ENCODE measurements at places on chromosomes 3 and 15.

GRCh38 chr15:33059184-33059583 lies 135.3 kb downstream of the FMN1 start:
- DNase-seq, result no peak

- DNase-seq, result no peak
Measured at GRCh38 chr3:175274056-175274455, 414.9 kb downstream of the NAALADL2 start.

- no peak for DNase-seq
Measured at GRCh38 chr15:80450811-80451321, 46.7 kb downstream of the ARNT2 start.

DNA sequence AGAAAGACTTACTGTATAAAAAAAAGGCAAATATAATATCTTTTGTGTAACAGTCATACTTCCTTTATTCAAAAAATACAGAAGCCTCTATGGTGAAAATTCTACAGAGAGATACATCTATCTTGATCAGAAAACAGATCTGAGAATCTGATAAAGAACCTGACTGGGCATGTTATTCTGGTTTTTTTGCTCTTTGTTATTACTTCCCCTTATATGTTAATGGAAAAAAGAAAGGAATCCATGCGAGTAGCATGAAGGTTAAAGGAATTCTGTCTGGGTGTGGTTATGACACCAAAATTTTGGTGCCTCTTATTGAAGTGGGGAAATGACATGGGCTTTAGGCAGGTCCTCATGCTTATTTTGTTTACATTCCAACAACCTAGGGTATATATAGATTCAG lies 81.7 kb downstream of the BCHE start:
- DNase-seq, result no peak

DNA sequence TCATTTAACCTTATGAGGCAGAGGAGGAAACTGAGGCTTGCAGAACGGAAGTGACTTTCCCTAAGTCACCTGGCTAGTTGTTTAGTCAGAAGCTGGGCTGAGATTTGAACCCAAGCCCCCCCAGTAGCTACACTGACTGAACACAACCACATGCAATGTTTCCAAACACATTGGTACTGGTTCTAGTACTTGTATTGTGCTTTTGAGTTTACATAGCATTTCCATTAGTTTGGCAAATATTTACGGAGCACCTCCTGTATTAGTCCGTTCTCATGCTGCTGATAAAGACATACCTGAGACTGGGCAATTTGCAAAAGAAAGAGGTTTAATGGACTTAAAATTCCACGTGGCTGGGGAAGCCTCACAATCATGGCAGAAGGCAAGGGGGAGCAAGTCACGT lies 56.3 kb upstream of the ITGA11 start:
- DNase-seq, result no peak

GRCh38 chr3:172544404-172544803 lies 21.2 kb upstream of the TNFSF10 start:
- DNase-seq, result no peak

- peak; percentile 11 for DNase-seq
Measured at GRCh38 chr15:66765478-66766281, 63.6 kb downstream of the SMAD6 start.

- no peak for DNase-seq
Measured at GRCh38 chr3:180871901-180872300, 40.6 kb upstream of the FXR1 start.

GRCh38 chr3:33054100-33055092 lies 42.5 kb downstream of the GLB1 start:
- DNase-seq, result no peak

GRCh38 chr3:173943264-173943663 lies 545.7 kb downstream of the NLGN1 start:
- DNase-seq, result no peak

DNA sequence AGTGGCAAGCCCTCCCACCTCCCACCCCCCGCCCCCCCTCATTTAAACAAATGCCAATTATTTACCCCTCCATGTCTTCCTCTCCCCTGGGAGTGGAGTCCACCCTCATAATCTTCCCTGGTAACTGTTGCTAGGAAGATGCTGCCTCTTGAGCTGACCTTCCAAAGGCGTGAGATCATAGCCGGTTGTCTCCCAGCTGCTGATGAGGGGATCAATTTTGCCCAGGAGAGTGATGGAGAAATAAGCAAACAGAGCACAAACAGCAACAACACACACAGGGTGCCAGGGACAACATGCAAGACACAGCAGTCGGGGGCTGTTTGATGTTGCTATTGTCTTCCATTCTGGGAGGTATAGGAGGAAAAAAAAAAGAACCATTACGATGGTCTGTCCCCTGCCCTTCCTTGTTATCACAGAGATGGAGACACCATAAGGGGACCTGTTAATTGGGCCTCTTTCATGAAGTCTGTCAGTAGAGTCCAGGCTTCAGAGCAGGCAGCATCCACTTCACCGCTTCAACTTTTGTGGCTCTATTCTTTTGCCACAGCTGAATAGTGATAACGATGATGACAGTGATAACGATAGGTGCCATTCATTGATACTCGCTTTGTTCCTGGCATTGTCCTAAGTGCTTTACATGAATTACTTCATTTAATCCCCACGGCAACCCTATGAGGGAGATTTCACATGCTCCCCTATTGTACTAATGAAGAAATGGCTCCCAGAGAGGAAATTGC lies 76.9 kb upstream of the RGMA start:
- DNase-seq, result no peak

- no peak for DNase-seq
Measured at GRCh38 chr3:105387122-105387751, 20.5 kb downstream of the ALCAM start.

DNA sequence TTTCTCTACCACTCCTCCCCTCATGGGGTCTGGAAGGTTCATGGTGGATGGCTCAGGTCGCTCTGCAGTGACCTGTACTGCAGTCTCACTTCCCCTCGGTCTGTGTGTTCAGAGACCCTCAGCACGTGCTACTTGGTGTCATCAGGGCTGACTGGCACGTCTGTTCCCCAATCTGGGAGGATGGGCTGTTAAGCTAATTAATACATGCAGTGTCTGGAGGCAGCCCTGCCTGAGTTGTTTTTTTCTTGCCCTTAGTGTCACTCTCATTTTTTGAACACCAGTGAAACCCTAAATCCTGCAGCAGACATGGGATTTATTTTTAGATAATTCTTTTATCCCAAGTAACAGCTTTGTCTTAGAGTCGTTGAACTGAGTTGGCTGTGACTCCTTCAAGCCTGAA lies 64.6 kb downstream of the ARNT2 start:
- no peak for DNase-seq

GRCh38 chr3:193119926-193120325 lies 121.1 kb upstream of the PLAAT1 start:
- no peak for DNase-seq

- no peak for DNase-seq
Measured at GRCh38 chr3:43966126-43966525, 275.4 kb downstream of the ABHD5 start.

- DNase-seq, result peak; percentile 34
Measured at GRCh38 chr3:44648564-44649229, at the start of gene ZNF35. ZNF35 (plus strand) TSS chr3:44648732; CDS start chr3:44651068, 2,336 bp downstream.

DNA sequence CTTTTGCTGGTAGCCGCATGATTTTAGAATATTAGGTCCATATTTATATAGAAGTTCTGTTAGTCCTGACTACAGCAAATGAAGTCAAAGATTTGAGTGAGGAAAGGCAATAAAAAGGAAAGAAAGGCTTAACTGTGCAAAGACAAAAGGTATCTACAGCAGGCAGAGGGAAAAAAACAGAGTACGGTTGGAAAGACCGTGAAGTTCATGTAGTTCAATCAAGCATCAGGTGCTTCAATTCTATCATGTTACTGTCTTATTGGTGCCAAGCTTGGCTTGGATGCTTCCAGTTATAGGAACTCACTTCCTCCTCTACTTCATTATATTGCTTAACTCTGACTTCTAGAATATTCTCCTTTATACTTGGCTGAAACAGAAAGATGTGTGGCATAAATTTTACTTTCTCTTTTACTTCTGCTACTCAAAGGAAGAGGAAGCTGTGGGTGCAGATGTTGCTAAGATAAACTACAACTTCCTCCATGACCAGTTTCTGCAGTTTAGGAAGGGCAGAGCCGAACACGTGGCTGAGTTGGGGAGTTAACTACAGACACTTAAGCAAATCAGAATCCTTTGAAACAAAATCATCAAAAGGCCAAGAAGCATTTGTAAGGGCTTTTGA lies 72.6 kb upstream of the ZBED2 start:
- peak; percentile 91 for DNase-seq

DNA sequence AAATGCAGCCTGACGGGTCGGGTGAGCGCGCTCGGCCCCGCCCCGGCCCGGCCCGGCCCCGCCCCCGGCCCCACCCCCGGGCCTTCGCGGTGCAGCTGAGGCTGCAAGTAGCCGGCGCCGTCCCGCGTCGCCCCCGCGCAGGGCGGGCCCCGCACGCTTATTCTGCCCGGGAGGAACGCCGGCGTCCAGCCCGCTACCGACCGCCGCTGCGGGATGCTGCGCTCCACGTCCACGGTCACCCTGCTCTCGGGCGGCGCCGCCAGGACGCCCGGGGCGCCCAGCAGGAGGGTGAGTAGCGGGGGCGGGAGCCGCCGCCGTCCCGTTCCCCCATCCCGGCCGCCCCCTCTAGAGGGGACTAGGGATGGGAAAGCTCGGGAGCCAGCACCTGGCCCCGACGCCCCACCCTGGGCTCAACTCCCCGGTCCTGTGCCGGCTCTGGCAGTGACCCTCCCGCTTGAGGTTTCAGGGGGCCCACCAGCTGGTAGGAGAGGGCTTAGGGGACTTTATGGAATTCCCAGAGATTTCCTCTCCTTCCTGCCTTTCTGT lies at the start of gene MYZAP:
Gene MYZAP, plus strand, starts transcription at position 83 of the 546 bp plus-strand sequence. Its CDS starts 131 bp downstream, at position 214.
- DNase-seq, result peak; percentile 37

DNA sequence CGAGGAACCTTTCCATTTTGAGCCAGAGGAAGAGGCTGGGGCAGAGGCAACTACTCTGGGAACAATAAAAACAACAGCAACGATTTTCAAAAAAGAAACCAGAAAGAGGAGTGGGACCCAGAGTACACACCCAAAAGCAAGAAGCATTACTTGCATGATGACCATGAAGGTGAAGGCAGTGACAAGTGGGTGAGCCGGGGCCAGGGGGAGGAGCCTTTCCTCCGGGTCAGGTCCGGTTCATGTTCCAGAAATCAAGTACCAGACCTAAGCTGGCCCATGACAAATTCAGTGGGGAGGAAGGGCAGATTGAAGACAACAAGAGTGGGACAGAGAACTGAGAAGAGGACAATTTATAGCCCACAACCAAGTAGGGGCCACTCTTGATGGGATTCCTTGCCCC lies 77.2 kb upstream of the STT3B start:
- no peak for DNase-seq

DNA sequence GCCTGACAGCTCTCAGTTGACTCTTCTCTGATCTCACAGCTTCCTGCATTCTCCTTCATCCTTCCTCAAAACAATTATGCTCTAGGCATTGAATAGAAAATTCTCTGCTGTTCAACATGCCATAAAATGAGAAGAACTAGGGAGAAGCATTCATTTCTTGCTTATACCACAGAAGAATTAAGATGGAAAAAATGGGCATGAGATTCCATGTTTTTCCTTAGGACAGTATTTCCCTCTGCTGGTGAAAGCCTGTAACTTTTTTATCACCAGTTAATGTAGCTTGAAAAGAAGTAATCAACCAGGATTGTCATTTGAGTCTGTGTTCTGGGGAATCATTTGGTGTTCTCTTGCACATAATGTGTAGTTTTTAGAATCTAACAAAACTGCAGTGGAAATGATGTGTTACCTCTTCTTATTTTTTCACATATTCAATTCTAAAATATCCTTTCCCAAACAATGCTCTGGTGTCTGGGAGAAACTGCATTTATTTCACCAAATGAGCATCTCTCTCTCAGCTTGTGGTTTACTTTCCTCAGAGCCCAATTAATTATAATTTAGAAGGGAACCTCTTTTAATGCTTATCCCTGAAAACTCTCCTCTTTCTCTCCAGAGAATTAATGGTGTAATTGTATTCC lies 92.8 kb upstream of the DCBLD2 start:
- DNase-seq, result no peak

DNA sequence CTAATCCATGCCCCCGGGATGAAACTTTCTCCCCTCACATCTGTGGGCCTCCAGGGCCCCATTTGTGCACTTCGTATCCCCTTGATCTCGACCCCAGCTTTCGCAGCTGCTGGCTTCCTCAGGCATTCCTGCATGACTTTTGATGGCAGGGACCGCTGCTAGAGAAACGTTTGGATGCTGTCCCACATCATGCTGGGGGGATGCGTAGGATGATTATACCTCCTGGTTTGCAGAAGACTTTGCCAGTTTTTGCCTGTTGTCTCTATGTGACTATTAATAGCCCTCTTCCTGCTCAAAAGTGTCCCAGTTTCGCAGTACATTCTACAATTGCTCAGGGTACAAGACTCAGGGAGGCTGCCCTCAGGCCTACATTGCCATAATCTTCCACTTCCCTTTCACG lies 10.4 kb upstream of the KCNAB1 start:
- DNase-seq, result no peak

DNA sequence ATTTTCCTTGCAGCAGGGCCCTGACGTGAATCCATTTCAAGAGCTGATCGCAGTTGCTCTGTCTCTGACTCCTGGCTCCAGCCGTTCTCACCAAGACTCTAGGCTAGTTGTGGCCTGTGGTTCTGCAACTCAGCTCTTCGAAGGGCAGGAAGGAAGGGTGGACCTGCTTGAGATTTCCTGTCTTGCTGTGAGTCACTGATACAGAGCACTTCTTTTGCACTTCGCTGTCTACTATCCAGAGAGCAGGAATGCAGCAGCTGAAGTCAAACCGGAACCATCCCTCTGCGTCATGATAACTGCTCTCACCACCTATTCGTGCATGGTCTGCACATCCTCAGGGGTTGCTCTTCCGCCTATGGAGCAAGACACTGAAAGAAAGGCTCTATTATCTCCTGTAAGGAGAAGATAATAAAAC lies 59.7 kb downstream of the RAP2B start:
- DNase-seq, result peak; percentile 93

- no peak for DNase-seq
Measured at GRCh38 chr15:47717036-47717612, at the start of gene SEMA6D. SEMA6D (plus strand) TSS chr15:47717505; CDS start chr15:47759799, 42,294 bp downstream.

GRCh38 chr3:155362808-155363689 lies 69.6 kb upstream of the STRIT1 start:
- no peak for DNase-seq

DNA sequence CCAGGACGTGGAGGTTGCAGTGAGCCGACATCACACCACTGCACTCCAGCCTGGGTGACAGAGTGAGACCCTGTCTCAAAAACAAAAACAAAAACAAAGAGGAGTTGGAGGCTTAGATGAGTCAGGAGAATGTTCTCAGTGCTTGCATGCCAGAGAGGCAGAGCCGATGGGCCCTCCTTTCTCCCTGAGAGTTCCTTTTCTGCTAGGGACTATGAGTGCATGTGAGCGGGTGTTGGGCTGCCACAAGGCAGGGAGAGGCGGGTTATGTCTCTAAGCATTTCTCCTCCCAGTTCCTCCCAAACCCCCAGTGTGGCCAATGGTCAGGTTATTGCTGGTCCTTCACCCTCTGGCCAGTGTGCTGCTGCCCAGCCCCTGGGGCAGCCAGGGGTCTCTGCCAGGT lies 45.1 kb downstream of the RTP1 start:
- DNase-seq, result no peak

GRCh38 chr3:191137708-191138107 lies 61.3 kb upstream of the OSTN start:
- no peak for DNase-seq

- peak; percentile 81 for DNase-seq
Measured at GRCh38 chr3:45870099-45870498, 16.2 kb upstream of the CCR9 start.

GRCh38 chr3:13015286-13016082 lies 57.7 kb downstream of the IQSEC1 start:
- peak; percentile 83 for DNase-seq

- no peak for DNase-seq
Measured at GRCh38 chr3:143123353-143123984, 3.9 kb downstream of the CHST2 start.

GRCh38 chr3:100254168-100254777 lies 6.5 kb upstream of the TBC1D23 start:
- DNase-seq, result peak; percentile 47
